Neural crest cell (in vitro differentiated cells): ENCODE measurements at places on chromosomes 6 and 20.

DNA sequence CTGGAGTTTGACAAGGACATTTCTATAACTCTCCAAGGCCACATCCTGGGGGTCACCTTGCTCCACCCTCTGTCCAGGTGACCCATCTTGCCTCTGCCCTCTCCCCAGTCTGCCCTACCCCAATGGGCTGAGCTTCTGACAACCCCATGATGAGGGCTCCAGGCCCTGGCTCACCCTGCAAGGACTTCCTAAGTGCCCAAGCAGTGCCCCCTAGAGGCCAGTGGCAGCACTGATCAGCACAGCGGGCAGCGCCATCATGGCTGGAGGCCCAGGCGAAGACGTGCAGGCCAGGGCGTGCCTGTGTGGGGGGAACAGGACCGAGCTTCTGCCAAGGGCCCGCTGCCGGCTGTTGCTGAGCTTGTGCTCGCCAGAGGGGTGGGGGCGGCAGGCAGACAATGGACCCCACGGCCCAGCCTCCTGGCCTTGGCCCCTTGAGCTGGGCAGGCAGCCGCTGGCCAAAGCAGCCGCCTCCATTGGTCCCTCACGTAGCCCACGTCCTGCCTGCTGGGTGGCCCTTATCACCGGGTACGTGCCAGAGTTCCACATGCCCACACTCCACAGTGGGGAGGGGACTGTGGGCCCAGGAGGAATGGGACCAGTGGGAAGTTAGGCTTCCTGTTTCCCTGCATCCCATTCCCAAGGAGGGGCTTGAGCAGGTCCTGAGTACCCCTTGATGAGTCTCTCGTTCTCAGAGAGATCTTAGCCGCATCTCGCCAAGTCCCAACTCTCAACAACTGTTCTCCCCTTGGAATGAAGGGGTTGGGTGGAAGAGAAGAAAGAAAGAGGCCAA lies 64.3 kb downstream of the MRPL14 start:
- no peak for DNase-seq

DNA sequence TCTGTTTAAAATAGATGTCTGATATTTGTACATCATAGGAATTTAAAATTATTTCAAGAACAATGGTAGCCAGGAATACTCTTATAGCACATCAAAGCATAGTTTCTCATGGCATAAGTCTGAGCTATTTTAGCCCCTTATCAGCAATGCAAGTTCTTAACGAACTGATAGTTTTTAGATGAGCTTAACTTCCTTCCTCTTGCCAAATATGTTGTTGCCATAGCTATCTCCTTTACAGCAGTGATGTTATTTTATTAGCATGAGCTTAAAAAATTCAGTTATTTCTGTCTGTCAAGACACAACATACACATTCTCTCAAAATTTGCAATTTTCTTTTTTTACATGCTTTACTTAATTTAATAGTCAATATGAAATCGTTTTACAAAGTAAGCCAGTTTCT lies 867.2 kb downstream of the PHF3 start:
- no peak for DNase-seq

DNA sequence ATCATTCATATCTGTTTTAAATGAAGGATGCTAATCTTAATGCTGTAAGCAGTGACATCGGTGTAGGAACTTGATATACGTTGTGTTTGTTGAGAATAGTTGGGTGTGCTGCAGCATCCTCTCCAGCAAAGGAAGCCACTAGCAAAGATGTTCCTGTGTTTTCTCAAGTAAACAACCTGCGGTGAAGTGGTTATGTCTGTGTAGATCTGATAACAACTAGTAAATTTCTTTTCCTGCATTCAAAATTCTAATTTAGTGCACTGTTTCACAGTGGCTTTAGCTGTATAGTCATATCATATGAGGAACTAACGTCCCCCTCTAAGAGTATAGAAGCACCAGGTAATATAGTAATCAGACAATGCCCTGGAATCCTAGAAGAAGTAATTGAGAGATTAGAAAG lies 38.7 kb downstream of the NCOA7 start:
- no peak for DNase-seq

DNA sequence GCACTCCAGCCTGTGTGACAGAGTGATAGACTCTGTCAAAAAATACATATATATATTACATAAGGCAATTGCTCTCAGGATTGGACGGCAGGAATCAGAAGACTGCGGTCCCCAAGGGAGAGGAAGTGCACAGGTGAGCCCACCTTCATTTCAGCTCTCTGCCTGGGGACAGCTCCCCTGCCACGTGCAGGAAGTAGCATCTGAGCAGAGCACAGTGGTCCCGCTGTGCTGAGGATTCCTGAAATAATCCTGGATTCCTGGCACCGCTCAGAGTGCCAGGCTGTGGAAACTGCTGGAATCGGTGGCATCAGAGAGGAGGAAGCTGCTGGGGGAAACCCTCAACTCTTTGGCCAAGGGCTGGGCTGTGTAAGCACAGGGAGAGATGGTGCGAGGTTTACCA lies 27.7 kb downstream of the NFATC2 start:
- no peak for DNase-seq

DNA sequence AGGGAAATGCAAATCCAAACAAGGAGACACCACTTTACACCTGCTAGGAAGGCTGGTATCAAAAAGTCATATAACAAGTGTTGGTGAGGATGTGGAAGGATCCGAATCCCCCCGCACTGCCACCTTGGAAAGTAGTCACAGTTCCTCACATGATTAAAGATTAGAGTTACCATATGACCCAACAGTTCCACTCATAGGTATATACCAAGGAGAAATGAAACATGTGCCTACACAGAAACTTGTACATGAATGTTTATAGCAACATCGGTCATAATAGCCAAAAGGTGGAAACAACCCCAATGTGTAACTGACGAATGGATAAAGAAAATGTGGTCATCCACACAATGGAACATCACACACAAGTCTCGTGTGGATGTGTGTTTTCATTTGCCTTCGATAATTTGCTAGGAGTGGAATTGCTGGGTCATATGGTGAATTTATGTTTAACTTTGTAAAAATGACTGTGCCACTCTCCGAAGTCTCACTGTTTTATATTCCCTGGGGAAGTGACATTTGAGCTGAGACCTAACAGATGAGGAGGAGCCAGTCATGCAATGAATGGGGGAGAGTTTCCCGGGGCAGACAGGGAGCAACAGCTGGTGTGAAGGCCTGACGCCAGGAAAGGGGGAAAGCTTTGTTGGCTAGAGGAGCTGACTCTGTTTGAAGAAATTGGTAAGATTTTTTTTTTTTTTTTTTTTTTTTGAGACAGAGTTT lies 125.9 kb upstream of the MLN start:
- no peak for DNase-seq

DNA sequence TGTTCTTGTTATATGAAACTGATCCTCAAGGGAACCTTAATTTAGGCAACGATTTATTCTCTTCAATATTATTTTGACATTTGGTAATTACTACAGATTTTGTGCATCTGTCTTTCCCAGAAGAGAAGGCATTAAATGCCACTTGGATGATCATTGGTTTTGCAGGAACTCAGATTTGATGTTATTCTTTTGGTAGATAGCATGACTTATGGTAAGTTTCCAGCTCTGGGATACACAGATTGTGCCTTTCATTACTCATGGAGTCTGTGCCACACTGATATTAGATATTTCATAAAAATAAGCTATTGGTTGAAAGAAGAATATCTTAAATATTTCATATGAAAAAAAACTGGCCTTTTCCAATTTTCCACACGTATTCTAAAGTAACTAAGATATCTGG lies 120.1 kb downstream of the AIG1 start:
- no peak for DNase-seq

GRCh38 chr20:55774628-55775027 lies 230.7 kb downstream of the CBLN4 start:
- DNase-seq: no peak

- DNase-seq: no peak
Measured at GRCh38 chr6:63795006-63795405, 159.4 kb downstream of the PHF3 start.

GRCh38 chr6:46420921-46421638 lies 70.2 kb downstream of the RCAN2 start:
- no peak for DNase-seq

- DNase-seq: no peak
Measured at GRCh38 chr6:2881423-2881822, 21.7 kb downstream of the SERPINB9 start.

DNA sequence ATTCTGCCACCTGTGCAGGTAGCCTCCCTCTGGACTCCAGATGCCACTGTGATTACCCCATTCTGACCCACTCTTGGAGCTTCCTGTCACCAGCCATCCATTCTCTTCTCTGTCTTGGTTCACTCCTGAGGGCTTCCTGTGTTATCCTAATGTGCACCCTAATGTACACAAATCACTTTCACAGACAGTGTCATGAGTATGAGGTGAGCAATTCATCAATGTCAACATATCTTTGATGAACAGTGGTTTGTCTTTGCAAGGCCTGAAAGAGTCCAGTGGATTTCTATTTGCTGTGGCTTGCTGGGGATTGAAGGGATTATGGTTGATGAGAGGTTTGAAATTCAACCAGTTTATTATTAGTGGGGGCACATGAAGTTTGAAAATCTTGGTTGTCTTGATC lies 63.8 kb upstream of the EEF1E1 start:
- DNase-seq: no peak

GRCh38 chr20:19176470-19177052 lies 35.9 kb upstream of the SLC24A3 start:
- no peak for DNase-seq

GRCh38 chr6:41341580-41341979 lies 6.2 kb downstream of the NCR2 start:
- DNase-seq: no peak

GRCh38 chr6:47700596-47700995 lies 2.2 kb downstream of the ADGRF4 start:
- no peak for DNase-seq

GRCh38 chr6:11194356-11195218 lies 37.9 kb downstream of the NEDD9 start:
- no peak for DNase-seq

- DNase-seq: no peak
Measured at GRCh38 chr6:133245007-133245406, 3.9 kb downstream of the EYA4 start.

- DNase-seq: no peak
Measured at GRCh38 chr20:57680934-57681914, 28.6 kb downstream of the PMEPA1 start.

DNA sequence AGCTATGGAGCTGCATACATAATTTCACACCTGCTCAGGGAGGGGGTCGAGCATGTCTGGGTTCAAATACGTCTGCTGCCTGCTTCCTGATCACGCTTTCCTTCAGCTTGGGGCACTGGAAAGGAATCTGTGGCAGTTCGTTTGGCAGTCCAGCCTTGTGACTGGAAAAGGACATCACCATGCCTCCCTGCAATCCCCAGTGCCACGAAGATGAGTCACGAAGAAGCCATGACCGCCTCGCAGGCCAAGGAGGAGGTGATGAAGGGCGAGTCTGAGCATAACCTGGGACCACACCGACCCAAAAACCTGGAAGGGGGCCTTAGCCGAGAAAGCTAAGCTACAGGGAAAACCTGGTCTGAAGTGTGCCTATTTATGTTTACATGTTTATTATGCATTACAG lies 13.1 kb downstream of the JAG1 start:
- DNase-seq: no peak

DNA sequence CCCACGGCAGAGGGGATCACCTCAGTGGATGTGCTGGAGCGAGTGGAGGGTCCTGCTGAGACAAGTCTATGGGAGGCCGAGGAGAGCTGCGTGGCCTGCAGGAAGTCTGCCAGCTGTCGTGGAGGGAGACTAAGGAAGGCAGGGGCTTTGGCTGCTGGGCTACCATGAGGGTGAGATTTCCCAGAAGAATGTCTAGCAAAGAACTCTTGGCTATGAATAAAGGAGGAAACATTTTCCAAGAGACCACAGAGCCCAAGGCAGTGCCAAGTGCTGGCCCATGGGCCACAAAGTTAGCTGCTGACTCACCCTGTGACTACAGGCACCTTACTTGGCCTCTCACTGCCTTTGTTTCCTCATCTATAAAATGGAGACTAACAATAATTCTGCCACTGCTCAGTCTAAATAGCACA lies 73.4 kb downstream of the PRDM1 start:
- no peak for DNase-seq

DNA sequence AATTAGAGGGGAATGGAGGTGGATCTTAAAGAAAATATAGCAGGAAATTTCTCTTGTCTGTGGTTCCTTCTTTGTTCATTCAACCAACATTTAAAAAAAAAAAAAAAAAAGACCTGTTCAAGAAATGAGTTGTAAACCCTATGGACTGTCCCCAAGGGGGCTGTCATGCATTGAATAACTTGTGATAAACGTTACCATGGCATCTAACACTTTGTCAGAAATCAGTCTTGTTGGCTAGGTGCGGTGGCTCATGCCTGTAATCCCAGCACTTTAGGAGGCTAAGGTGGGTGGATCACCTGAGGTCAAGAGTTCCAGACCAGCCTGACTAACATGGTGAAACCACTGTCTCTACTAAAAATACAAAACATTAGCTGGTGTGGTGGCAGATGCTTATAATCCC lies 381.7 kb downstream of the BCKDHB start:
- DNase-seq: no peak

GRCh38 chr6:46324706-46325105 lies 153.9 kb upstream of the ENPP5 start:
- no peak for DNase-seq
